Activated naive CD4-positive, alpha-beta T cell treated with anti-CD3 and anti-CD28 coated beads, Interleukin-2, amount 10 ng/mL, durations not matched to agents 7 days and 5 days (primary cell): ENCODE measurements at places on chromosomes 7 and 10.

GRCh38 chr7:12802070-12802469 lies 114.6 kb downstream of the ARL4A start:
- H3K27me3 ChIP-seq, result no peaks in the 10 kb centered on the region
- H3K4me1 ChIP-seq, result no peaks in the 10 kb centered on the region
- H3K36me3 ChIP-seq, result no peaks in the 10 kb centered on the region
- no peak overlapping the region for H3K27ac ChIP-seq
- H3K4me3 ChIP-seq, result no peak overlapping the region
- DNase-seq, result no peak

- no peaks in the 10 kb centered on the region for H3K36me3 ChIP-seq
- no peak overlapping the region for H3K27ac ChIP-seq
- H3K27me3 ChIP-seq, result peaks cover 61% of the 10 kb centered on the region
- no peaks in the 10 kb centered on the region for H3K4me1 ChIP-seq
These were observed 1.7 kb downstream of the EGFR start for GRCh38 chr7:55020466-55020871.

DNA sequence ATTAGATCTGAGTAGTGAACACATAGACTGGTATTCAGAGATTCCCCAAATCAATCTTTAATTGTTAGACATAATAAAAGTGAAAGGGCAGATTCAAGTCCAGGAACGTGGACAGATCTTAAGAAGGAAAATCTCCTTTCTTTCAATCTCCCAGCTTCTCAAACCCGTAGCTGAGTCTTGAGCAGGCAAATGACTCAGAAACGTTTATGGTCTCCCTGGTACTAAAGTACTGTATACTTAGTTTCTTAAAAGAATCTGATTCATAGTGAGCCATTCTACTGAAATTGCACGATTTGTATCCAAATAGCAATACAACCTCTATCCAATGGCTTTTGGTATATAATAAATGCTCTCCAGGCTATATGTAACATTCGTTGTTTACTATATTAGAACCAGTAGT lies 140.4 kb upstream of the RHEB start:
- H3K27ac ChIP-seq, result no peak overlapping the region
- no peaks in the 10 kb centered on the region for H3K4me1 ChIP-seq
- DNase-seq, result no peak
- no peak overlapping the region for H3K4me3 ChIP-seq
- no peaks in the 10 kb centered on the region for H3K36me3 ChIP-seq
- no peaks in the 10 kb centered on the region for H3K27me3 ChIP-seq

DNA sequence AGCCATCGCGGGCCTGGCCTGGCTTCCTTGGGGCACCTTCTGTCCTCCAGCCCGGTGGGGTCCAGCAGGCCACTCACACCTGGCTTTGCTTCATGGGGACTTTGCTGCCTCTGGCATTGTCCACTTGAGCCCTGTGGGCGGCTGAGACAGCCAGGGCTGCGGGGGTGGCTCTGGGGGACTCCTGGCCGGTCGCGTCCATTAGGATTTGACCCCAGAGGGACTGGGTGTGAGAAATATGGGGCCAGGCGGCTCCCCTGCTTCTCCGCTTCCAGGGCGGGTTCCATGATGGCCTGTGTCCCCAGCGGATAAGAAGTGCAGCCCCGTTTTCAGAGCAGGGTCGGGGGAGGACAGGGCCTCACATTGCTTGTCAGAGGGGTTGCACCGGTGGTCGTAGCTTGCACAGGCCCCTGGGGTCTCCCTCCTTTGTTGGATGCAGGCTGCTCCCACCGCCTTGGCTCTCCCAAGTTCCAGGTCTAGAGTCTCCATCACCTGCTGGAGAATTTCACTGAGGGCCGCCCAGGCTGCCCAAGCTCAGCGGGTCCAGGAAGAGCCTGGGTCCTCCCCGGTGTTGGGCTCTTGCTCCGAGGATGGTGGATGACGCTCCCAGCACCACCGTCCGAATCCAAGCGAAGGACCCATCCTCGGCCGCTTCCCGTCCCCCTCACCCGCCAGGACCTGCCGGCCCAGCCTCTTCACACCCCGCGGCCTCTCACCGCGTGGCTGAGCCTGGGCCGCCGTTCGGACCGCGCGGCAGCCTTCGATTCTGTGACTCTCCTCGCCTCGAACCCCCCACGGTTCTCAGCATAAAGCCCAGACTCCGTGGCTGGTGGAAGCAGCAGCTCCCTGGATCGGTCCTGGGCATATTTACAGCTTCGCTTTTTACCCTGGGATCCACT lies 140.1 kb downstream of the DYNC2I1 start:
- no peak overlapping the region for H3K4me3 ChIP-seq
- no peak for DNase-seq
- H3K4me1 ChIP-seq, result peaks cover 8% of the 10 kb centered on the region
- H3K36me3 ChIP-seq, result no peaks in the 10 kb centered on the region

DNA sequence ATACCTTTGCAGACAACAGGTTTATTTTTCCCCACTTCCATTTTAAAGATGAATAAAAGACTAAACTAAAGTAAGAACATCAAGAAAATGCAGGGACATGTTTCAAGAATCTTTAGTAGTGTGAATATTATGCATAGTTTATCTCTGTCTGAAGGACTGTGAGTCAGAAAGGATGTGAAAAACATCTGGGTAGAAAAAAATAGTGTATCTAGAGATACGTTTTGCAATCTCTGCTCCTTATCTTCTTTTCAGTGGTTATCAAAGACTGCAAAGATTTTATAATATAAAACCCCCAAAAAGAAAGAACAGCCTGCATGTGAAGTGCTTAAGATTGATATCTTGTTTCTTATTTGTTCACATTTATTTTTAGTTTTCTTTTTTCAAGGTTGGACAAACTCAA lies 101.9 kb upstream of the ARHGAP21 start:
- no peak overlapping the region for H3K27ac ChIP-seq
- H3K4me3 ChIP-seq, result no peak overlapping the region
- no peaks in the 10 kb centered on the region for H3K36me3 ChIP-seq
- no peak for DNase-seq

DNA sequence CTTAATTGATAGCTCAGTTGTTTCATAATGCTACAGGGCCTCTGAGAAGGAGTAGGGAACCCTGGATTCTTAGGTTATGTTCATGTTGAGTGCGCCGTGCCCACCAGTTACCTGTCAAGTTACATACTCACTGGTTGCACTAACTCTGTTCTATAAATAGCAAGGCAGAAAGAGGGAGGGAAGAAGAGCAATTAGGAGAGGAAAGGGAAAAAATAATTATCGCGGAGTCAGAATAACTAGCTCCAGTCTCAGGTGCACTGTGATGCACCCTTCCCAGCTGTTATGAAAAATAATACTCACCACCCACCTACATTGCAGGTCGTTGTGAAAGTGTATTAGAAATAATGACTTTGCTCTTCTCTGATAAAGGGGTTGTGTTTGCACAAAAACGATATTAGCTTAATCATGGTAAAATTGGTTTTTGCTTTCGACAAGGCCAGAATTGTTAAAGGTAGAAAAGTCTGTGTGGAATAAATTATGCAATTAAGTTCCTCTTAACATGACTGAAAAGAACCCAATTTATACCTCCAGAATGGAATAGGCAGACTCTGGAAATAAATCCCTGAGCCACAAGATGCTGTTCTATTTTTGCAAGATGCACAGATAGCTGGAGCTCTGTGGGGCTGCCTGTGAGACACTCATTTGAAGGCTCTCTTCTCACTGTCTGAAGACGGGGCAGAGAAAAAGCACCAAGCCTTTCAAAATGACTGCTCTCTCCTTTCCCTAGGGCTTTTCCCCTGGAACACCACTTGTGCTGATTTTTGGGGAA lies 137.6 kb upstream of the PITRM1 start:
- no peaks in the 10 kb centered on the region for H3K36me3 ChIP-seq
- no peak overlapping the region for H3K27ac ChIP-seq
- H3K27me3 ChIP-seq, result peaks cover 42% of the 10 kb centered on the region
- H3K4me3 ChIP-seq, result no peak overlapping the region
- no peak for DNase-seq
- no peaks in the 10 kb centered on the region for H3K4me1 ChIP-seq

DNA sequence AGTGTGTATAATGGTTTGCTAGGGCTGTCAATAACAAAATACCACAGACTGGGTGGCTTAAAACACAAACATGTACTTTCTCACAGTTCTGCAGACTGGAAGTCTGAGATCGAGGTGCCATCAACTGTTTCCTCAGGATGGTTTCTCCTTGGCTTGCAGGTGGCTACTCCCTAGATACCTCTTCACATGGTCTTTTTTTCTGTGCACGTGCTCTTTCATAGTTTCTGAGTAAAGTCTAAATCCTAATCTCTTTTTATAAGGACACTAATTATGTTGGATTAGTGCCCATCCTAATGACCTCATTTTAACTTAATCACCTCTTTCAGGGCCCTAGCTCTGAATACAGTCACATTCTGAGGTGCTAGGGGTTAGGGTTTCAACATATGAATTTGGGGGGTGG lies 65.9 kb downstream of the AMPH start:
- no peak for DNase-seq
- H3K4me1 ChIP-seq, result no peaks in the 10 kb centered on the region

GRCh38 chr10:30415593-30415992 lies 18.4 kb upstream of the MAP3K8 start:
- H3K27me3 ChIP-seq, result peaks cover 5% of the 10 kb centered on the region

- H3K27ac ChIP-seq, result no peak overlapping the region
- DNase-seq, result no peak
- no peaks in the 10 kb centered on the region for H3K36me3 ChIP-seq
- no peaks in the 10 kb centered on the region for H3K4me1 ChIP-seq
These were observed 114.4 kb downstream of the NT5C2 start for GRCh38 chr10:103078676-103079075.

GRCh38 chr7:143145-143751 lies 49.1 kb upstream of the FAM20C start:
- peaks cover 10% of the 10 kb centered on the region for H3K27me3 ChIP-seq
- H3K36me3 ChIP-seq, result peaks cover 3% of the 10 kb centered on the region
- no peak overlapping the region for H3K4me3 ChIP-seq
